ENCODE measurements at places on chromosomes 2 and 18. TPM values are rescaled to one million over a fixed set of nuclear protein-coding genes. Genes with fewer than 3 reads are reported as not detected.

DNA sequence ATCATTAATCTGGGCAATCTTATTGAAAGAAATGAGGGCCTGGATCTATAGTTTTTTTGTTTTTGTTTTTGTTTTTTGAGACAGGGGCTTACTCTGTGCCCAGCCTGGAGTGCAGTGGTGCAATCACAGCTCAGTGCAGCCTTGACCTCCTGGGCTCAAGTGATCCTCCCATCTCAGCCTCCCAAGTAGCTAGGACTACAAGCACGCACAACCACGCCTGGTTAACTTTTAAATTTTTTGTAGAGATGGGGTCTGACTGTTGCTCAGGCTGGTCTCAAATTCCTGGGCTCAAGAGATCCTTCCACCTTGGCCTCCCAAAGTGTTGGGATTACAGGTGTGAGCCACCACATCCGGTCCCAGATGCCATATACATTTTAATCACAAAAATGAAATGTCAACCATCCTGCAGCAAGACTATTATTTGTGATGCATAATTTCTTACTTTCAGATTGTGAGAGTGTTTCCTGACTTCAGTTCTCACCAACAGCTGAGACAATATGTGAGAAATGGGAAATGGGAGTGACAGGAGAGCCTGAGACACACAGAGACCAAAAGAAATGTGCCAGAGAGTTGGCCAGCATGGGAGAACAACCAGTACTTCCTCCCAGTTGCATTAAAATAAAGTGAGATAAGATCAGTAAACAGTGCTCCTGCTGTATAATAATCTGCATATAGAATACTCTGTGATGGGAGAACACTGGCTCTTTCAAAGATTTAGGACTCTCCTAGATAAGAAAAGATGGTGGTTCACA, 87.6 kb downstream of the METTL8 start:
- peaks cover 8% of the 10 kb centered on the region for H3K4me1 ChIP-seq
- ATAC-seq = no peak
- no peaks in the 10 kb centered on the region for H3K36me3 ChIP-seq
- H3K27ac ChIP-seq = peak overlapping the region; percentile 72

DNA sequence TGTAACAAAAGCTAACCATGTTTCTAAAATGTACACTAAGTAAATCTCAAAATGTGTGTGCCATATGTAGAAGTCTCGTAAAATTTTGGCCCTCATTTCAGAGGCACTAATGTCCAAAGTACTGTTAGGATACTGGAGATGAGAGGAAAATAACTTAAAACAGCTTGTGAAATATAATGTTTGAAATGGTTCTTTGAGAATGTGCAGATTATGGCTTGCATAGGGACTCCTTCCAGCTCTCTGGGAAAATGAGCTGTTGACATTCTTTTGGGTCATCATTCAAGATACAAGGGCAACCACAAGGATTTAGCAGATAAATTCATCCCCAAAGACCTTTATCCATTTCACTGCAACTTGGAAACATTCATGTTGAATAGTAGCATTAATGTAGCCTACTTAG, 38.1 kb upstream of the OTX1 start:
- no peaks in the 10 kb centered on the region for H3K4me1 ChIP-seq
- no peak overlapping the region for H3K4me3 ChIP-seq
- H3K27me3 ChIP-seq = no peaks in the 10 kb centered on the region
- H3K36me3 ChIP-seq = peaks cover 37% of the 10 kb centered on the region
- ATAC-seq = no peak
- no peak overlapping the region for H3K27ac ChIP-seq

The SLC5A7 gene
- 0.93 TPM for total RNA-seq

DNA sequence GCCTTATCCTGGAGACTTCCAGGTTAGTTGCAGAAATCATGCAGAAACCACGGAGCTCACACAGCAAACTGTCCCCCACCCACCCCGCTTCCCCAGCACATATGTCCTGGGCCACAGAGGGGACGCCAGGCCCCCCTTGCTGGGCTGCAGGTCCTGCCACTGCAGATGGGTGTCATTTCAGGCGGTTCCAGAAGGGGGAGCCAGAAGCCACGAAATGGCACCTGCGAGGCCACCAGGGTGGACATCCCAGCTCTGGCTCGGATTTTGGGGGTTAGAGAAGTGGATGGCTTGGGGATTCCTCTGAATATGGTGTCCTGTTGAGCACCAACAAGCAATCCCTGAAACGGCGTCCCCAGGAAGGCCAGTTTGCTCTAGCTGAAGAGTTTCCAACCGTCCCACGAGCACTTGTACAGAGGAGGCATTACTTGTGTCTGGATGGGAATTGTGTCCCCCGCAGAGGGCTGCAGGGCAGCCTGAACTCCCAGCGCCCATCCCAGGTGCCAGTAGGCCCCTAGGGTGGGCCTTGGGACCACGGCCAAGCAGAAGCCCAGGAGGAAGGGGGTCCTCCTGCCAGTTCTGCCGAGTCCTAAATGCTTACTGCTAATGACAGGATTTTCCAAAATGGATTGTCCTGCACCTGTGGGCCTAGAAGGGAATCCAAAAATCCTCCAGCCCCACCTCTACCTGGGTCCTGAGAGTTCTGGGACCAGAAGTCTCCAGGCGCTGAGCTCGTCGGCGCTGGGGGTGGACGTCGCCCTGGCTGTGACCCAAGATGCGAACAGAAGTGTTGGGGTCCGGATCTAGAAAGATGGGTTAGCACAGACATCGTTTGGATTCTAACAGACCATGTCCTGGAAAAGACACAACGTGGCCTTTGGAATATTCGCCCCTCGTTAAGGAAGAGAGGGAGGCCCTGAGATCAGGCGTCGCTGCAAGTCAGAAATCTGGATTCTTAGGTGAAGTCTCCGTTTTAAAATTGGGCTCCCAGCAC, 14.6 kb upstream of the NFATC1 start:
- ATAC-seq = no peak
- no peaks in the 10 kb centered on the region for H3K27me3 ChIP-seq
- no peak overlapping the region for H3K4me3 ChIP-seq
- no peaks in the 10 kb centered on the region for H3K36me3 ChIP-seq

- no peaks in the 10 kb centered on the region for H3K36me3 ChIP-seq
Observed at GRCh38 chr2:42312106-42312505, 48.9 kb downstream of the COX7A2L start.

The DQX1 gene
- not detected for total RNA-seq

The ANKRD29 gene
- total RNA-seq = 3.5 TPM

DNA sequence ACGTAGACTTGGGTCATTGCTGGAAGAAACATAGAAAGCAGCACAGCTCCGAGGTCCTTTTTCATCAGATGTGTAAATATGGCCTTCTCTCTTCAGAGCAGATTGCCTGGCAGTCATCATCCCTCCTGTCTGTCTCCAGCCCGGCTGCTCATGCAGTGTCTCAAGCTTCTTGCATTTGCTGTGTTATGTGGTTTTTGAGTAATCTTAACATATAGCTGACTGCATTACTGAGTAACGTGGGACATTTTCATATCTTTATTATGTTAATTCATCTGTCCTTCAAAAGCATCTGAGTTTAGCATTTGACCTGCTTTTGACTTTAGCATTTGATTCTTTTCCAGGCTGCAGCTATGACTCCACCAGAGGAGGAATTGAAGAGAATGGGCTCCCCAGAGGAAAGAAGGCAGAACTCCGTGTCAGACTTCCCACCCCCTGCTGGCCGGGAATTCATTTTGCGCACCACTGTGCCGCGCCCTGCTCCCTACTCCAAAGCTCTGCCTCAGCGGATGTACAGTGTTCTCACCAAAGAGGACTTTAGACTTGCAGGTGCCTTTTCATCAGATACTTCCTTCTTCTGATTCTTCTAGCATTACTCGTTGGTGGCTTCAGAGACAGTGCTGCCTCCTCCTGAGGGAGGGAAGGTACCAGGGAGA, 116.2 kb downstream of the RAB3GAP1 start:
- H3K27ac ChIP-seq = no peak overlapping the region
- H3K27me3 ChIP-seq = no peaks in the 10 kb centered on the region
- no peak for ATAC-seq
